ENCODE measurements at places on chromosomes 11 and 22. TPM values are rescaled to one million over a fixed set of nuclear protein-coding genes. Genes with fewer than 3 reads are reported as not detected.
A peak's percentile ranks its signal among the peaks of the same experiment; 100 is the strongest.

DNA sequence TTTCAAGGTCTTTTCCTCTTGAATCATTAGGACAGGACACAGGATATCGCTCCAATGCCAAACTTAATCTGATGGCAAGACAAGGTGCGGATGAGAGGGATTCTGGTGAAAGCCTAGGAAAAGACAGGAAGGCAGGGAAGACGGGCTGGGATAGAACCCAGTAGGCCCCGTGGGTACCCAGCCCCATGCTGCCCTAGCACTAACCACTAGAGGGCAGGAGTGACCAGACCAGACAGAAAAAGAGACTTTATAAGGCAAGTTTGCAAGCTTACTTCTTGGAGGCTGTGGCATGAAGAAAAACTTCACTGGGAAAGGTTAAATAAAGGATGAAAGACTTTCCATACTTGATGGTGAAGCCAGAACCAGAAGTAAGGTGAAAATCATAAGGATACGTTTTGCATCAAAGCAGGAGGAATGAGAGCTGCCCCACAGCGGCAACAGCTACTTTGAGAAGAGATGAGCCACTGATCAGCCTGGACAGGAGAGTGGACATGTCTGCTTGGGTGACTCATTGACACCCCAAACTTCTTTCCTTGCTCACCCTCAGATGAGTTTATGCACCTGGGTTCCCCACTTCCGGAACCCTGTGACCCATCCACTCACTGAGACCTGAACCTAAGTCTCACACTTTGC is 39.8 kb downstream of the SYN3 start:
- H3K36me3 ChIP-seq: no peaks in the 10 kb centered on the region
- H3K4me1 ChIP-seq: no peaks in the 10 kb centered on the region
- H3K27me3 ChIP-seq: peaks cover 2% of the 10 kb centered on the region
- no peak for DNase-seq

- H3K36me3 ChIP-seq: no peaks in the 10 kb centered on the region
- peaks cover 62% of the 10 kb centered on the region for H3K27me3 ChIP-seq
- no peaks in the 10 kb centered on the region for H3K4me1 ChIP-seq
- no peak within 1 kb of the TSS for H3K27ac ChIP-seq
These were observed at the start of gene KCNQ1 for GRCh38 chr11:2444821-2445745. Gene KCNQ1 (plus strand): TSS chr11:2445008. CDS start chr11:2445099, 91 bp downstream.

The IGSF22 gene
- total RNA-seq: 0.07 TPM

DNA sequence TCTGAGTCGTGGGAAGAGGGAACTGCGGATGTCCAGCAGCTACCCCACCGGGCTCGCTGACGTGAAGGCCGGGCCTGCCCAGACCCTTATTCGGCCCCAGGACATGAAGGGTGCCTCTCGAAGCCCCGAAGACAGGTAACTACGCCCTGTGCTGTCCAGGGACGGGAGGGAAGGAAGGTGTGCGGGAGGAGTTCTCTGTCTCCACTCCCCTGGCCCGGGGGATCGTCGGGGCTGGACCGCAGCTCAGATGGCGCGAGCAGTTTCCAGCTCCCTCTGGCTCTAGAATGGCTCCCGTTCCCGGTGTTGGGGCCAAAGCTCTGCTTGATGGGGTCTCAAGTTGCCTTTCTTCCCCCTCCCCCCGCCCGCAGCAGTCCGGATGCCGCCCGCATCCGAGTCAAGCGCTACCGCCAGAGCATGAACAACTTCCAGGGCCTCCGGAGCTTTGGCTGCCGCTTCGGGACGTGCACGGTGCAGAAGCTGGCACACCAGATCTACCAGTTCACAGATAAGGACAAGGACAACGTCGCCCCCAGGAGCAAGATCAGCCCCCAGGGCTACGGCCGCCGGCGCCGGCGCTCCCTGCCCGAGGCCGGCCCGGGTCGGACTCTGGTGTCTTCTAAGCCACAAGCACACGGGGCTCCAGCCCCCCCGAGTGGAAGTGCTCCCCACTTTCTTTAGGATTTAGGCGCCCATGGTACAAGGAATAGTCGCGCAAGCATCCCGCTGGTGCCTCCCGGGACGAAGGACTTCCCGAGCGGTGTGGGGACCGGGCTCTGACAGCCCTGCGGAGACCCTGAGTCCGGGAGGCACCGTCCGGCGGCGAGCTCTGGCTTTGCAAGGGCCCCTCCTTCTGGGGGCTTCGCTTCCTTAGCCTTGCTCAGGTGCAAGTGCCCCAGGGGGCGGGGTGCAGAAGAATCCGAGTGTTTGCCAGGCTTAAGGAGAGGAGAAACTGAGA is 1.4 kb downstream of the ADM start:
- peak overlapping the region; percentile 98 for H3K4me3 ChIP-seq
- peak overlapping the region; percentile 87 for H3K27ac ChIP-seq
- peaks cover 19% of the 10 kb centered on the region for H3K4me1 ChIP-seq
- peaks cover 83% of the 10 kb centered on the region for H3K27me3 ChIP-seq
- no peak for DNase-seq
- peaks cover 4% of the 10 kb centered on the region for H3K36me3 ChIP-seq

DNA sequence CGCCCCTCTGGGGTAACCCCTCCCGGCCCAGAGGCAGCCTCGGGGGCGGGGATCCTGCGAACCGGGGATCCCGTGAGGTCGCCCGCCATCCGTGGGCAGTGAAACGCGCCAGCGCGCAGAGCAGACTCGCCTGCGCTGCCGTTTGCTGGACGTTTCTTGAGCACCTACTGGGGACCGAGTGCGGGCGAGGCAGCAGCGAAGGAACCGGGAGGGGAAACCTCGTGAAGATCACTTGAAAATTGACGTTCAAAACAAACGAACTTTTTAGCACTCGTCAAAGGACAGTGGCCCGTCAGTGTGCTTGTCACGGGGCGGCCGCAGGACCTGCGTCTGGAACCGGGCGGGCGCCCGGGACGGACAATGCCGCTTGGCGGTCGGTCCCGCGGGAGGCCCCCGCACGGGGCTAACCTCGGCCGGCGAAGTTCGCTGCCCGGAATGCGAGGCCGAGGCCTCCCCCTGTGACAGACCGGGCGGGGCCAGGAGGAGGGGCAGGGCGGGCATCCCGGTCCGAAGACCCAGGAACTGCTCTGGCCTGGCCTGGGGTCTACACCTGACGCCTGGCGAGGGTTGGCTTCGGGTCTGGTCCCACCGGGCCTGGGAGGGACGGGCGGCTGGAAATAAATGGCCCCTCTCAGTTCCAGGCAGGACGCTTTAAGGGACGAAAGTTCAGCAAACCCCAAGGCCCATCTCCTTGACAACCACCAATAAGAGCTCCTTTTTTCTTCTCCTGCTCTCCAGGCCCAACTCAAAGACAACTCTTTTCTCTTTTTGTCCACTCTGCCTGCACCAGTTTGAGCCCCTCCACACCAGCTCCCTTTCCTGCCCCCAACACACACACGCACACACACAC is 723 bp upstream of the SCUBE1 start:
- DNase-seq: no peak
- H3K36me3 ChIP-seq: peaks cover 3% of the 10 kb centered on the region
- H3K4me3 ChIP-seq: peak overlapping the region; percentile 82
- H3K27me3 ChIP-seq: peaks cover 73% of the 10 kb centered on the region

The MGAT3 gene
- total RNA-seq: 47.0 TPM

The NDUFA6 gene
- total RNA-seq: 93.9 TPM

GRCh38 chr11:61413496-61413895 is 16.3 kb downstream of the CPSF7 start:
- H3K36me3 ChIP-seq: peaks cover 42% of the 10 kb centered on the region
- H3K4me1 ChIP-seq: no peaks in the 10 kb centered on the region
- H3K4me3 ChIP-seq: no peak overlapping the region
- DNase-seq: no peak
- no peaks in the 10 kb centered on the region for H3K27me3 ChIP-seq

The MAPK8IP1 gene
- total RNA-seq: 23.7 TPM

DNA sequence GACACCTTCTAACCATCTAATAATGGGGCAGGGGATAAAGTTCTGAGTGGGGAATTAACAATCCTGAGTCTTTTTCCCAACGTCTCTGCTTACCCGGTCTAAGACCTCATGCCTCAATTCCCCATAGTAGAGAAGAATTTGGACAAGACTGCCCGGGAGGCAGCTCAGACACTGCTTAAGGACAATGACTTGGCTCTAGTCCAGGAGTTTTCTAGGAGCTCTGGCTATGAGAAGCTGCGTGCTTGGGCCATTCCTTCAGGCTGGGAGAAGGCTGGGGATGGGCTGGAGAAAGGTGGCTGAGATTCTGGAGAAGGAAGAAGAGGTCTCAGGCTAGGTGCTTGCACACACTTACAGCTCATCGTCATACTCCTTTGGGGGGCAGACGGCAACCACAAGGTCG is 19.8 kb upstream of the ABCC8 start:
- H3K27me3 ChIP-seq: peaks cover 16% of the 10 kb centered on the region
- H3K27ac ChIP-seq: no peak overlapping the region
- no peaks in the 10 kb centered on the region for H3K36me3 ChIP-seq
- H3K4me1 ChIP-seq: no peaks in the 10 kb centered on the region
- no peak overlapping the region for H3K4me3 ChIP-seq
- DNase-seq: no peak

The OR56B1 gene
- not detected for total RNA-seq
